ENCODE measurements at places on chromosomes 4 and X. TPM values are rescaled to one million over a fixed set of nuclear protein-coding genes. Genes with fewer than 3 reads are reported as not detected.
A peak's percentile ranks its signal among the peaks of the same experiment; 100 is the strongest.

HMGN5 gene
- polyA plus RNA-seq: 21.1 TPM

SUPT20HL1 gene
- not detected for polyA plus RNA-seq

SULT1B1 gene
- polyA plus RNA-seq: 3.0 TPM

DIPK2B gene
- 35.6 TPM for polyA plus RNA-seq

ARHGEF38 gene
- 11.1 TPM for polyA plus RNA-seq

FAM193A gene
- 29.8 TPM for polyA plus RNA-seq

FGFBP2 gene
- 0.63 TPM for polyA plus RNA-seq

CLRN2 gene
- not detected for polyA plus RNA-seq

RPS6KA3 gene
- polyA plus RNA-seq: 45.7 TPM

AGTR2 gene
- 3.0 TPM for polyA plus RNA-seq

GAGE12J gene
- polyA plus RNA-seq: not detected

PRDM5 gene
- 31.4 TPM for polyA plus RNA-seq

GYPB gene
- 9.9 TPM for polyA plus RNA-seq

UGT2B10 gene
- not detected for polyA plus RNA-seq

DNA sequence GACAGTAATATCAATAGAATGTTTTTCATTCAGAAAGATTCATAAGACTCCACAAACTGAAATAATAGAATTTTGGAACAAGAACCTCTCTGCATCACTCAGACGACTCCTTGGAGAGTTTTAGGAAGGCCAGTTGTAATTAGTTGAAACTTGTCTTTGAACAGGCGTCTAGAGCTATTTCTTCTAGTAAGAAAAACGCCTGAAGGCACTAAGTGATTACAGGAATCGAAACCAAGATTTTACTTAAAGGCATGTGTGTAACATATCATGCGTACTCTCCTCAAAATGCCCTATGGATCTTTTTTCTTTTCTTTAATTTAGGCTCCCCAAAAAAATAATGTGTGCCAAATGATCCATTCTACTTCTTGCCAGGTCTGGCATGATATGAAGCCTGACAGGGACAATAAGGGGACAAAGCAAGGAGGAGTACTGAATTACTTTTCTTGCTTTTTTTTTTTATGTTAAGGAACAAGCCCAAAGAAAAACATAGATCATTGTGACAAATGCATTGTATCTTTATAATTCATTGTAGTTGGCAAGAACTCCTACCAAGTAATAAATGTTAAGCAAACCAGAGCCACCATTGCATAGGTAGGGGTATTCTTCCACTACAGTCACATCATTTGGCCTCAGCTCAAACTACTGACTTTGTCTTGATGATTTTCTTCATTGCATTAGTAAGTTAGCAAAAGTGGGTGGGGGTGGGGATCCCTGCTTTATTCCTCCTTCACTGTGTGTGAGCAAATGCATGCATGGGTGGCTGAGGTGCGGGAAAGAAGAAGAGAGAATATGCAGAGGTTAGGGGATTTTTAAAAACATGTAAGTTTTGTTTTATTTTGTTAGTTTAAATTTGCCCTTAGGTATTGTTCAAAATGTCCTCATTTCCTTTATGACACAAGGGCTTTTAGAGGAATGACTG is 79.9 kb upstream of the ATOH1 start:
- no peak for DNase-seq

GRCh38 chrX:786441-786881 is 155.9 kb downstream of the SHOX start:
- no peak for DNase-seq

DNA sequence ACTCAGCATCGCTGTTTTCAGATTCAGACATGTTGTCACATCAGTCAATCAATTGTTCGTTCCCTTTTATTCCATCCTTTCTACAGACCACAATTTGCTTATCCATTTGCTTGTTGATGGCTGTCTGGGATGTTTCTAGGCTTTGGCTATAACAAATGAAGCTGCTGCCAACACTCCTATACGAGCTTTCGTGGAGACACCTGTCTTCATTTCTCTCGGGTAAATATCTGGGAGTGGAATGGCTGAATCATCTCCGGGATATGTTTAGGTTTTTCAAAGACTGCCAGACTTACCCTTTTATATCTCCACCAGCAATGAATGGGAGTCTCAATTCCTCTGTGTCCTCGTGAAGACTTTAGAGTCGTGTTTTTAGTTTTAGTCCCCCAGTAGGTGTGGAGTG is 118.9 kb downstream of the SORCS2 start:
- DNase-seq: no peak

DNA sequence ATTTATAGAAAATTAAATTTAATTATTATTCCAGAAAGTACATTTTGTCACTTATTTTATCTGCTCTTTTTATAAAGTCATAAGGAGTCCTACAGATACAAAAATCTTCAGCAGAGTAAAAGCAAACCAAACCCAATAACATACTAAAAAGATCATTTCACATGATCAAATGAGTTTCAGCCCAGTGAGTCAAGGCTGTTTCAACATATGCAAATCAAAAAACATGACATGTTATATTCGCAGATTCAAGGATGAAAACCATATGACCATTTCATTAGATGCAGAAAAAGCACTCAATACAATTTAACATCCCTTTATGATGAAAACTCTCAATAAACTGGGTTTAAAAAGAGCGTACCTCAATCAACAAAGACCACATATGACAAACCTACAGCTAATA is 214.3 kb downstream of the FAT4 start:
- DNase-seq: no peak

- DNase-seq: no peak
Observed at GRCh38 chrX:42752730-42753129, 25.2 kb downstream of the PPP1R2C start.

DNA sequence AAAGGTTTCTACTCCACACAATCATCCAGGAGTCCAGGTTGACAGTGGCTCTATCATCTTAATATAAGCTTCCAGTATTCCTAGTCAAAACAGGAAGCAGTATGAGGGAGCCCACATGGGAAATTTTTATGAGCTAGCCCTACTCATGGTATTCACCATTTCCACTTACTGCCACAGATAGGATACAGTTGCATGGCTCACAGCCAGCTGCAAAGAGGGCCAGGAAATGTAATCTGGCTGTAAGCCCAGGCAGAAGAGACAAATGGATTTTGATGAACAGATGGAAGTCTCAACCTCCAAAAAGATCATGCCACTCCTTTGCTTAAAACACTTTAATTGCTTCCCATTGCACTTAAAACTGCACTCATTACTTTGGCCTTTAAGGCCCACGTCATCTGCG is 150.6 kb downstream of the ADAMTS3 start:
- peak; percentile 49 for DNase-seq

GRCh38 chrX:135437867-135438733 is 16.4 kb downstream of the SMIM10L2A start:
- no peak for DNase-seq

DNA sequence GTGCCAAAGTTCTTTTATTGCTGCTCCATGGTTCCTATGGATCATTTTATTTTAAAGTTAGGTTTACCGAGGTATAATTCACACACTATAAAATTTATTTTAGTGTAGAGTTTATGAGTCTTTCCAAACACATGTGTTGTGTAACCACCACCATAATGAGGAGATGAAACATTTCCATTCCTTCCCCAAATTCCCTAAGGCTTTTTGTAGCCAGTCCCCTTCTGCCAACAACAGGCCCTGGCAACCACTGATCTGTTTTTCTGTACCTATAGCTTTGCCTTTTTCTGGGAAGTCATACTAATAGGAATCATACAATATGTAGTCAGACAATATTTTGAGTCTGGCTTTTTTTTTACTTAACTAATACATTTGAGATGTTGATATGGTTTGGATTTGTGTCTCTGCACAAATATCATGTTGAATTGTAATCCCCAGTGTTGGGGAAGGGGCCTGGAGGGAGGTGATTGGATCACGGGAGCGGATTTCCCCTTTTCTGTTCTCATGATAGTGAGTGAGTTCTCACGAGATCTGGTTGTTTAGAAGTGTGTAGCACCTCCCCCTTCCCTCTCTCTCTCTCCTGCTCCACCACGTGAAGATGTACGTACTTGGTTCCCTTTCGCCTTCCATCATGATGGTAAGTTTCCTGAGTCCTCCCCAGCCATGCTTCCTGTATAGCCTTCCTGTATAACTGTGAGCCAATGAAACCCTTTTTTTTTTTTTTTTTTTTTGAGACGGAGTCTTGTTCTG is 59.6 kb upstream of the DHX15 start:
- no peak for DNase-seq

DNA sequence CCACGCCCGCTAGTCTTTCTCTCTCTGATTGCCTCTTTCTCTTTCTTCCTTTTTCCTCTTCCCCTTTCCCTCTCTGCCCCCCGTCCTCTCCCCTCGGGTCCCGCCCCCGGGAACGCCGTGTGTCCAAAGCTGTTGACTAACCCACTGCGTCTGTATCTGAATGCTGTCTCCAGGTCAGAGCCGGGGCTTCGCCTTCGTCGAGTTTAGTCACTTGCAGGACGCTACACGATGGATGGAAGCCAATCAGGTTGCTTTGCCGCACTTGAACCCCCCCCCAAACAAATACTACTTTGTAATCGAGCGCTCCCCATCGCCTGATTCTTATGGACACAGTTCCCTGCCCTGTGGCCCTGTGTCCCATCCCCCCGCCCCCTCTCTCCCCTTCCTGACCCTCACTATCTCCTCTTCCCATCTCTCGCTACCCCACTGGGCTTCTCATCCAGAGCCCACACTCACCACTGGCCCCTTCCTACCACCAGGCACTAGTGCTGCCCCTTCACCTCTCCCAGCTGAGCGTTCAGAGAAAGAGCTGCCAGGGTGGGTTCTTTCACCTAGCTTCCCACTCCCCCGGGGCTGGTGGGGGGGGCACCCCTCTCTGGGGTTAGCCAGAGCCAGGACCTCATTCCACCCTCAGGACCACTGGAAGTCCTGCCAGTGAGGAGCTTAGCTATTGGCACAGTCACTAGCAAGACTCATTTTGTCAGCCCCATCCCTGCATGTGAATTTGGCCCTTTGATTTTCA is 18.6 kb upstream of the UBA1 start:
- DNase-seq: no peak

- DNase-seq: no peak
Observed at GRCh38 chr4:173287486-173287885, 46.7 kb downstream of the HMGB2 start.

GRCh38 chr4:150828159-150828558 is 186.9 kb downstream of the LRBA start:
- DNase-seq: no peak

GRCh38 chr4:167032871-167033270 is 201.4 kb downstream of the SPOCK3 start:
- no peak for DNase-seq

- DNase-seq: peak; percentile 30
Observed at GRCh38 chr4:35934320-35934981, 309.9 kb downstream of the ARAP2 start.

DNA sequence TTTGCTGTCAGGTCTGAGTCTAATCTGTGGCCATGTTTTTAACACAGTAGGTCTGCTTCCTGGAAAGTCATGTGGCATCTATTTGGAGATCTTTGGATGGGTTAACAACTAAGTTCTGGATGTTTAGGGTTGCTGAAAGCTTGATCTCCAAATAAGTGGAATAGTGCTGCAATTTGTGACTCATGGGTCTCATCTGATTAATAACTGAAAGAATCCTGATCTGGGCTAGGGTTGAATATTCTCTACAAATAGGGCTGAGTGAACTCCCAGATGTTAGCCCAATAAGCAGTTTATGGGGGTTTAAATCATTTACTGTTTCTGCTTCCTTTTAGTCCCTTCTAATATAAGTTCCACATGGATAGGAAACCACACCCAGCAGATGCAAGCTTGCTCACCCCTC is 23.1 kb downstream of the CT47C1 start:
- no peak for DNase-seq

DNA sequence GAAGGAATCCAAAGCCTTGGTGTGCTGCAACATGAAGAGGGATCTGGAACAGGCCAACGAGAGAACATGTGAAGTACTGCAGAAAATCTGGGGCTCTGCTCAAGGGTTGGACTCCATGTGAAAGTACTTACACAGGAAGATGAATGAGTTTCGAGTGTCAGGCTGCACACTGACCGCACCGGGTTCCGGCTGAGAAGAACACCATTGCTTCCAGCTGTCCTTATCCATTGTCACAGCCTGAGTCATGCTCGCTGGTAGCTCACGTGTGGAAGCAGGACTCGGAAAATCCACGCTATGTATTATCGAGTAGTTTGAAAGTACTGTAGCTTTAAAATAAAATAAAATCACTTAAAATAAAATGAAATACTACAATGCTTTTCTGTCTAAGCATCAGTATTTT is 50.4 kb upstream of the TBL1X start:
- DNase-seq: no peak

GRCh38 chr4:83832110-83832825 is 296.4 kb downstream of the GPAT3 start:
- no peak for DNase-seq

- no peak for DNase-seq
Observed at GRCh38 chr4:147287588-147287890, 193.4 kb upstream of the EDNRA start.

DNA sequence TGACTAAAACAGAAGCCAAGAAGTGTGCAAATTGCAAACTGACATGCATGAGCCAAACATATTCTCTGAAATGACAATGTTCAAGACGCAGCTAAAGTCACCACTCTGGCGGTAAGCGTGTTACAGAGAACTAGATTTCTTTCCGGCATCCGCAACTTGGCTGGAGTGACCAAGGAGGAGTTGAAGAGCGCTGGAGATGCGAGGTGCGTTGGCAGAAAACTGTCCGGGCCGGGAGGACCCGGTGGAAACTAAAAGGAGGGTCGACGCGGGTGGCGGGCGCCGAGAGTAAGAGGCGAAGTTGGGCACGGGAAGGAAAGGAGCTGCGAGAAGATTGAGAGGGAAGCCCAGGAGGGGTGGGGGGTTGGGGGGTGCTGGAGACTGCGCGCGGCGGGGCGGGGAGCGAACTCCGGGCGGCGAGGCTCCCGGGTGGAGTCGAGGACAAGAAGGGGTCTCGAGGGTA is 807 bp downstream of the SEL1L3 start:
- no peak for DNase-seq

- no peak for DNase-seq
Observed at GRCh38 chrX:39619182-39620009, 478.4 kb downstream of the BCOR start.

DNA sequence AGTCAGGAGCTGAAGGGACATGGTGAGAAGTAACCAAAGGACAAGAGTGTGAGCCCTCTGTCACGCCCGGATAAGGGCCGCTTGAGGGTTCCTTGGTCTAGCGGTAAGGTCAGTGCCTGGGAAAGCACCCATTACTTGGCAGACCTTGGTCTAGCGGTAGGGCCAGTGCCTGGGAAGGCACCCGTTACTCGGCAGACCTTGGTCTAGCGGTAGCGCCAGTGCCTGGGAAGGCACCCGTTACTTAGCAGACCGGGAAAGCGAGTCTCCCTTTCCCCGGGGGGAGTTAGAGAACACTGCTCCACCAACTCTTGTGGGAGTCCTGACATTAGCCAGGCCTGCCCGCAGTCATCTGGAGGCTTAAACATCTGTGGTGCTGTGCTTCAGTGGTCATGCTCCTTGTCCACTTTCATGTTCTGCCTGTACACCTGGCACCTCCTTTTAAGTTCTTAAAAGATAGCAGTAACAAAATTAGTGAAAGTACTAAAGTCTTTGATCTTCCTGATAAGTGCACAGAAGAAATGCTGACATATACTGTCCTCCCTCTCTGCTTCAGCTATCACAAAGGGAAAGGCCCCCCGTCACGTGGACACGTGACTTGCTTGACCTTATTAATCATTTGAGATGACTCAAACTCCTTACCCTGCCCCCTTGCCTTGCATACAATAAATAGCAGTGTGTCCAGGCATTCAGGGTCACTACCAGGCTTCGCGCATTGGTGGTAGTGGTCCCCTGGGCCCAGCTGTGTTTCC is 9.3 kb upstream of the SEC24B start:
- no peak for DNase-seq

GRCh38 chr4:151629097-151629783 is 131.6 kb downstream of the GATB start:
- no peak for DNase-seq

Measured in right lung (tissue), 10 donors.